ENCODE measurements at places on chromosomes 12 and 14.

DNA sequence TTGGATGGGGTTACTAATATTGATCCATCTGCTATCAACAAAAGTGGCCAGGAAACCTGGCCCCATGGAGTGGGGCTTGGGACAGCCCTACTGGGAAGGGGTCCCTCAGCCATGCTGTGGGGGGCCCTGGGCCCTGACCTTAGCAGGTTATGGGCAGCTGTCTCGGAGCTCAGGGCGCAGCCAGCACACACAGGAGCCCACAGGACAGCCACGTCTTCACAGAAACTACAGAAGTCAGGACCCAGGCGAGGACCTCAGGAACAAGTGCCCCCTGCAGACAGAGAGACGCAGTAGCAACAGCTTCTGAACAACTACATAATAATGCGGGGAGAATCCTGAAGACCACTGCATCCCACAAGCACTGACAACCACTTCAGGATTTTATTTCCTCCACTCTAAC is 11.9 kb upstream of the FKBP11 start:
- no peak for DNase-seq

DNA sequence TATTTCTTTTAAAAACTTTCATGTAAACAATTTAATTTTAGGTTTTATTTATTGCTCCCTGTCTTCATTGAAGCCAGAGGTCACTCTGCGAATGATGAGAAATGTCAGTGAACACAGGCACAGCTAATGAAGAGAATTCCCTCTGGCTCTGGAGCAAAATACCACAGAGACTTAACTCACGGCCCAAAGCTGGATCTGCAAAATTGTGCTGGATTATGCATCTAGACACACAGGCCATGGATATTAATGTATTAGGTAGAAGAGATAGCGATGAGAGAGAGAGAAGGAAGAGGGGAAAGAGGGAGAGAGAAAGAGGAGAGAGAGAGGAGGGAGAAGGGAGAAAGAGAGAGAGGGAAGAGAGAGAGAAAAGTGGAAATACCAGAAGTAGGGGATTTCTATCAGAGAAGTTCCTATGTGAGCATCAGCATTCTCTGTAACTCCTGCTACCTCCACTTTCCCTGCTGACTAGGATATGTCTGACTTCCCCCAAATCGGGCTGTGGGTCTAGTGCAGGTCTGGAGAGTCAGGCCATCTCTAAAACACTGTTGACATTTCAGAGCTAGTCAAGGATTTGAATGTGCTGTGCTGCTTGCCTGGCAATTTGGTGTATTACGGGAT is 3.7 kb downstream of the ARHGDIB start:
- DNase-seq = no peak

DNA sequence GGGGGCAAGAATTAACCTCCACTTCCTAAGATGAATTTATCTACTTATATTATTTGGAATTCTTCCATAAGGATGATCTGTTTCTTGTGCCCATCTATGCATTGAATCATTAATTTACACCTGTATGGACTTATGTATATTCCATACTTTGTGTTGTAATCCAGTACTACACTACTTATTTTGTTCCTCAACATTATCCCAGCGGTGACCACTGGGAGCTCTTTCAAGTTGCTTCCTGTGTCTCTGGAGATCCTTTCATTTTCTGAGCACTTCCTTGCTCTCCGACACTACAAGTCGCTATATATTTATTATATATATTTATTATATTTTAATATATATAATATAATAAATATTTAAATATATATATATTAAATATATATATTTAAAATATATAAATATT is 54.9 kb upstream of the SCN8A start:
- DNase-seq = no peak

DNA sequence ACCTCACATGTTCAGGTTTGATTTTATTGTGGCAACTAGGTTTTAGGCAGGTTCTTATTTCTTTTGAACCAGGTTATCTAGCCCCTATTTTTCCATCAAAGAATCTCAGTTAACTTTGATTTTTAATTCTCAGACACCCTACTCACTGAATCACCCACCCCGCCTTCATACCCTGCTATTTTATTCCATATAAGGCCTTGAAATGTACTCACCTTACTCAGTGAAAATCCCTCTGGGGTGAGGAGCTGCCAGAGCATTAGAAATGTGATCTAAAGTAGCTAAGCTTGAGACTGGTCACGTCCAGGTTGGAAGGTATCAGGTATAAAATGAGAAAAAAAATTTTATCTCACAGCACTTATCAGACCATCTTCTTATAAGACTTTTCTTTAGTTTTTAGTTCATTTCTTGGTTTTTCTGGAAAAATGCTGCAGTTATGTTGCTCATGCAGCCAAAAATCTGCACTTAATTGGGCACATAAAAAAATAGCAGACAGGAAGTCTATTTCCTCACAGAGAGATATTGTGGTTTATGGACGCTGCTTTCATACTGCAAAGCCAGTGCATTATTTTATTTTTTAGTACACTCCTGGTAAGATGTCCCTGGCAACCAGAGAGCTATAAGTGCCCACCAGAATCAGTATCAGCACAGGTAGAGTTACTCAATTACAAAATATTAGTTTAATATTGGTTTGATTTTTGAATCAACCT is 101.5 kb upstream of the CCDC91 start:
- DNase-seq = no peak

- DNase-seq = no peak
These were observed 268.8 kb upstream of the BTG1 start for GRCh38 chr12:92414170-92415070.

DNA sequence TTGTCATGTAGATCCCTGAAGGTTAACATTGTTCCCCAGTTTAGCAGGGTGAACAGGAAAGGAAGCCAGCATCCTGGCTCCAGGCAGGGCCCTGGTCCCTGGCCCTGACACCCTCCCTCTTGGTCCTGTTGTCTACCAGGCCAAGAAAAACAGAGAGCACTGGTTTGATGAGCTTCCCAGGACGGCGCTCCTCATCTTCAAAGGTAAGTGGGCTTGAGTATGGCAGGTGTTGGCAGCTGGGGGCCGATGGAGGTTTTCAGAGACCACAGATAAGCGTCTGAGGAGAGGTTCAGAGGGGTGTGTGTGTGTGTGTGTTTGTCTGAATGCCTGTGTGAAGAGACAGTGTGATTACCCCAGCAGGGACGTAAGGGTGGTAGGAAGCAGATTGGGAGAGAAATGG is 56.3 kb downstream of the SLC8B1 start:
- DNase-seq = no peak

GRCh38 chr14:79841433-79841832 is 369.9 kb downstream of the DIO2 start:
- no peak for DNase-seq

GRCh38 chr12:27583981-27584380 is 60.0 kb downstream of the PPFIBP1 start:
- DNase-seq = no peak

DNA sequence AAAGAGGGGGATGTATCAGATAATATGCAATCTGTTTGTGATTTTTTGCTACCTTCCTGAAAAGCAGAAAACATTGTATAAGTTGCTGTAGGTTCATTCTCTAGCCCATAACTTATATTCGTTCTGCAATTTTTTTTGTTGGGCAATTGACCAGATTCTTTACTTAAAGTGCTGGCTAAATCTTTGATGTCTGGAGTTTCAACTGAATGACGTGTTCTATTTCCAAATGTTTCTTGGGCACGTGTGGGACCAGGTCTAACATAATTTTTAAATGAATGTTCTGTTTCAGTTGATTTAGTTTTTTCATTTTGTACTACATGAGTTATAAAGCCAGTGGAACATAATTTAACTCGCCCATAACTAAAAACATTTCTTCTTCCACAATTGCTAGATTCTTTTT is 3.8 kb downstream of the MLH3 start:
- no peak for DNase-seq

GRCh38 chr12:64675795-64676194 is 65.5 kb downstream of the RASSF3 start:
- no peak for DNase-seq

DNA sequence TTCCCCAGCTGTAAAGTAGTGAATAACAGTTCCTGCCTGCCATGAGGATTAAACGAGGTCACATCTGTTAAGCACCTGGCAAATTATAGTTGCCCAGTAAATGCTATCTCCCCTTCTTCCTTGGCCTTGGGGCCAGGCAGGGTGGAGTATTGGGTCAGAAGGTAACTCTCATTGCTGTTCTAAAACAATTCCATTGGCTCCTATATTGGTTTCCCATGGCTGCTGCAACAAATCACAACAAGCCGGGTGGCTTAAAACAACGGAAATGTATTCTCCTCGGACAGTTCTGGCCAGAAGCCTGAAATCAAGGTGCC is 31.9 kb downstream of the MMAB start:
- no peak for DNase-seq

- peak; percentile 93 for DNase-seq
These were observed 1.3 kb upstream of the ANKRD9 start for GRCh38 chr14:102510616-102511520.

- no peak for DNase-seq
These were observed 71.3 kb upstream of the PSMA6 start for GRCh38 chr14:35220920-35221319.

GRCh38 chr14:34049790-34050189 is 98.9 kb upstream of the EGLN3 start:
- DNase-seq = no peak

DNA sequence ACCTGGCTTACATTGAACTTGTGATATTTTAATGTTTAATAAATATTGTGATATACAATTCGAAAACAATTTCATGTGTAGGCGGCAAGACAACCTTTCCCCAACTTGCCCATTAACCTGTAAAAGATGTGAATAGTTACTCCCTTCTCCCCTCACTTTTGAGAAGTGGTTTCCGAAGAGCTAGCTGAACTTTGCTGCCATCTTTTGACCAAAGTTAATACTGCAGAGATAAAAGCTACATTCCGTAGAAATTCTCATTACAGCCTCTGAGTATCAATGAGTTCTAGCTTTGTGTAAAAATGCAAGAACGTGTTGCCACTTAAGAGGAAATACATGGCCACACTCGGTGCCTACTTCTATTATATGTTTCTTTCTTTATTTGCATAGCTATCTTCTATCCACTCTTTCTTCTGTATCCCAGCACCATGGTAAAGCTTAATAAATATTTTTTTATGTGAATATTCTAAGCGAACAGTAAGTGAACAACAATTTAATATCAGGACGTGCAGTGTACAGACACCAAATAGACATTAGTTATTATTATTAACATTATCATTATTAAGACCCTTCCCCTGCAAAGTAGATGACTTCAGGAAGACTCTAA is 105.1 kb upstream of the TMEM260 start:
- DNase-seq = peak; percentile 42

GRCh38 chr14:68593806-68594536 is 198.9 kb downstream of the ZFP36L1 start:
- DNase-seq = no peak

GRCh38 chr14:101276309-101277091 is 284.8 kb upstream of the DIO3 start:
- no peak for DNase-seq
